ENCODE measurements at places on chromosomes 7 and 10.

DNA sequence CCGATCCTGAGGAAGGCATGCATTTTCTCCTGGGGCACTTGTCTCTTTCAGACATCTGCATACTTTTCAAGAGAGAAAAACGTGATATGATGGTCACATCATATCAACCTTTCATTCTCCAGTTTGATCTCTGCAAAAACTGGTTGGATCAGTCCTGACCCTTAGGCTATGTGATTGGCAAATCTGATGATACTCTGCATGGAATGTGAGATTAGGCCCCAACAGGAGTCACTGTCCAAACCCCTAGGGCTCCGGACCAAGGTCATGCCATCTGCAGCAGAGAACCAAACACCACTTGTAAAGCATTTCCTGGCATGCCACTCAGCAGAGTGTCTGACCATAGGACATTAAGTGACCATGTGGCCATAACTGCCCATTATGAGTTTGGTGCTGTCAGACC is 8.6 kb downstream of the GCK start:
- no peak for DNase-seq
- no peaks in the 10 kb centered on the region for H3K36me3 ChIP-seq
- no peaks in the 10 kb centered on the region for H3K27me3 ChIP-seq
- H3K27ac ChIP-seq = no peak overlapping the region
- H3K4me3 ChIP-seq = no peak overlapping the region
- no peaks in the 10 kb centered on the region for H3K4me1 ChIP-seq

DNA sequence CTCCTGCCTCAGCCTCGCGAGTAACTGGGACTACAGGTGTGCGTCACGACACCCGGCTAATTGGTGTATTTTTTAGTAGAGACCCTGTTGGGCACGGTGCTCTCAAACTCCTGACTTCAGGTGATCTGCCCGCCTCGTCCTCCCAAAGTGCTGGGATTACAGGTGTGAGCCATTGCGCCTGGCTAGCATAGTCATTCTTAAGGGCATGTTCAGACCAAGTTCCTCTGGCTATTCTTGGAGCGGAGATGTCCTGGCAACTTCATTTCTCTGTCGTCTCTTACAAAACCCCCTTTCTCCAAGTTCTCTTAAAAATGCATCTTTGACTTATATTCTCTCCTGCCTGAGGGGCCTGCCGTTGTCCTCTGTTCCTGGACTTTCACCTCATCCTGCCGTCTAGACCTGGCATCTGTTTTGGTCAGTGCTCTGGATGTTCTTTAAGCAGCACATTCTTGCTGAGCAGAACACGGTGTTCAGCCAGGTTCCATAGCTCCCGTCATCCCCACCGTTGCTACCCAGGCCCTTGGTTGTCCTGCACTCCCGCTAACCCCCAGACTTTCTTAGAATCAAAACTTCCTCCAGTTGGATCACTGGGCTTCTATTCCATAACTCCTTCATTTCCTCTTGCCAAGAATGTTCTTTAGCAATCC is 509.9 kb upstream of the GALNT17 start:
- H3K27ac ChIP-seq = no peak overlapping the region
- no peaks in the 10 kb centered on the region for H3K27me3 ChIP-seq
- no peaks in the 10 kb centered on the region for H3K36me3 ChIP-seq
- H3K4me1 ChIP-seq = no peaks in the 10 kb centered on the region

- H3K27ac ChIP-seq = no peak overlapping the region
- H3K36me3 ChIP-seq = no peaks in the 10 kb centered on the region
- no peak overlapping the region for H3K4me3 ChIP-seq
- no peaks in the 10 kb centered on the region for H3K27me3 ChIP-seq
- DNase-seq = no peak
Observed at GRCh38 chr7:144437370-144438191, 34.1 kb upstream of the NOBOX start.

- H3K4me1 ChIP-seq = no peaks in the 10 kb centered on the region
- no peaks in the 10 kb centered on the region for H3K36me3 ChIP-seq
- H3K27me3 ChIP-seq = no peaks in the 10 kb centered on the region
- no peak for DNase-seq
- no peak overlapping the region for H3K4me3 ChIP-seq
- H3K27ac ChIP-seq = no peak overlapping the region
Observed at GRCh38 chr7:67983486-67983885, 986.9 kb downstream of the TYW1 start.

- peaks cover 28% of the 10 kb centered on the region for H3K4me1 ChIP-seq
- H3K36me3 ChIP-seq = no peaks in the 10 kb centered on the region
Observed at GRCh38 chr7:84113286-84113685, 81.3 kb downstream of the SEMA3A start.

DNA sequence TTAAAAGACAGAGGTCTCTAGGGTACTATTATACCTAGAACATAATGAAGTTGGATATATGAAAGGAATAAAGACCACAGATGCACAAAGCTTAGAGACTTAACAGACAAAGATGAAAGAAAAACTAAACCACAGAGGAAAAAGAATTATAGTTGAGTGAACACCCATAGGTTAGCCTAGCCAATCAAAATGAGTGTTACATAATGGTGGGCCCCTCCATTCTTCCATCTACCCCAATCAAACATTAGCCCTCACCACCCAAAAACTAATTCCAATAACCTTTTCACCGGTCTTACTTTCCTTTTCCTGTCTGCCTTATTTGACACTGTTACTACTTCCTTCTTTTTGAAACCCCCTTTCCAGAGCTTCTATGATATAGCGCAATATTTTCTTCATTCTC is 130.1 kb downstream of the ELMO1 start:
- no peaks in the 10 kb centered on the region for H3K4me1 ChIP-seq
- H3K27ac ChIP-seq = no peak overlapping the region
- no peak overlapping the region for H3K4me3 ChIP-seq

- H3K36me3 ChIP-seq = no peaks in the 10 kb centered on the region
- no peak for DNase-seq
- H3K4me1 ChIP-seq = no peaks in the 10 kb centered on the region
- no peak overlapping the region for H3K27ac ChIP-seq
- H3K4me3 ChIP-seq = no peak overlapping the region
Observed at GRCh38 chr10:8193546-8193945, 139.1 kb downstream of the GATA3 start.

DNA sequence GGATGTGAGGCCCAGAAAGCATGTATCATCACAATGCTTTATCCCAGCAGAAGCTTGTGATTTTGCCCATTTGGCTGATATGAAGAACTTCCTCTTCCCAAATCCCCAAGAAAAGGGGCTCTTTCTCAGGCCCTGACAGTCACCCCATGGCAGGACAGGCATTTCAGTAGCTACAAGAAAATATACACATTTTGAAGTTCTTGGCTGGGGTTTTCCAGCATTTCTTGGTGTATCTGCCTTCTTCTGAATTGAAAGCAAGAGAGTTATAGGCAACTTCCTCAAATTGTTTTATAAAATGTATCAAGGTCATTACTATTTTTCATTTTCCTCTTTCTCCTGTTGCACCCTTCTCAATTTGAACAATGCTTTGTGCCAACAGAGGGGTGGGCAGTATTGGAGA is 63.3 kb upstream of the PDLIM1 start:
- H3K36me3 ChIP-seq = peaks cover 99% of the 10 kb centered on the region
- DNase-seq = no peak
- no peaks in the 10 kb centered on the region for H3K4me1 ChIP-seq
- no peak overlapping the region for H3K4me3 ChIP-seq
- H3K27me3 ChIP-seq = no peaks in the 10 kb centered on the region

DNA sequence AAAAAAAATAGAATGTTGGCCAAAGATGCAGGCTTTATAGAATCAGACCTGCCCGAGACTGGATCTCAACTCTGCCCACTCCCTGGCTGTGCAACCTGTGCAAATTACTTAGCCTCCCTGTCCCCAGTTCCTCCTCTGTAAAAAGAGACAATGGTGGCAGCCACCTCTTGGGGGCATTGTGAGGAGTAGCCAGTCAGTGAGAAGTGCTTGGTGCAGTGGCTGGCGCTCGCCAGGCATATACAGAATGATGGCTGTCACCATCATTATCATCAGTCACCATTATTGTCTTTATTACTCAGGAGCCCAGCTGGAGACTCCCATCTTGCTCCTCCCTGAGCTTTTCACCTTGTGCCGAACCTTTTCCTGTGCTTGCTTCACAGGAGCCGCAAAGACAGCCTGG is 29.4 kb upstream of the TRIM8 start:
- H3K27me3 ChIP-seq = no peaks in the 10 kb centered on the region
- no peak overlapping the region for H3K27ac ChIP-seq
- H3K4me1 ChIP-seq = no peaks in the 10 kb centered on the region
- no peak overlapping the region for H3K4me3 ChIP-seq
- H3K36me3 ChIP-seq = peaks cover 6% of the 10 kb centered on the region
